Pericardium fibroblast (primary cell): ENCODE measurements at places on chromosomes 3 and 15. TPM values are rescaled to one million over a fixed set of nuclear protein-coding genes. Genes with fewer than 3 reads are reported as not detected.

CXCR6 gene
- total RNA-seq: not detected in 2 replicates

HEG1 gene
- total RNA-seq: 173 and 199 TPM in 2 replicates

GPR160 gene
- total RNA-seq: 0.09 TPM in 1 of 2 replicates, not detected in the other

TRH gene
- 0.85 TPM in 1 of 2 replicates, not detected in the other for total RNA-seq

GP5 gene
- under 0.01 TPM in 1 of 2 replicates, not detected in the other for total RNA-seq

PIF1 gene
- total RNA-seq: 4.5 and 5.0 TPM in 2 replicates

SCAANT1 gene
- total RNA-seq: not detected in 2 replicates

CX3CR1 gene
- not detected in 2 replicates for total RNA-seq
